ENCODE measurements at places on chromosomes 7 and 10.

DNA sequence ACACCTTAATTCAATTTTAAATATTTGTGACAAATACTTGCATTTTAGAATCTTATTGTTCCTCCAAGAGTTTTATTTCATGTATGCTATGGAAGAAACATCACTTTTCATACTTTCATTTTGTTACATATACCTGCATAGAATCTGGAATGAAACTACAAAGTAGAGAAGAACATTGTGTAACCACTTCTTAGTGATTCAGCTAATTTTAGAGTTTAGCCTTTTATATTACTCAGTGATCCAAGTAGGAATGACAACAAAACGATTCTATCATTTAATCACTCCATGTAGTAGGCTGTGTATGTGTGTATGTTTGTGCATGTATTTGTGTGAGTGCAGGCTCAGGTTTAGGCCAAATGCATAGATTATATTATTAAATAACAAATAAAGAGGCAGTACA is 14.4 kb upstream of the SEMA3A start:
- DNase-seq, result no peak

DNA sequence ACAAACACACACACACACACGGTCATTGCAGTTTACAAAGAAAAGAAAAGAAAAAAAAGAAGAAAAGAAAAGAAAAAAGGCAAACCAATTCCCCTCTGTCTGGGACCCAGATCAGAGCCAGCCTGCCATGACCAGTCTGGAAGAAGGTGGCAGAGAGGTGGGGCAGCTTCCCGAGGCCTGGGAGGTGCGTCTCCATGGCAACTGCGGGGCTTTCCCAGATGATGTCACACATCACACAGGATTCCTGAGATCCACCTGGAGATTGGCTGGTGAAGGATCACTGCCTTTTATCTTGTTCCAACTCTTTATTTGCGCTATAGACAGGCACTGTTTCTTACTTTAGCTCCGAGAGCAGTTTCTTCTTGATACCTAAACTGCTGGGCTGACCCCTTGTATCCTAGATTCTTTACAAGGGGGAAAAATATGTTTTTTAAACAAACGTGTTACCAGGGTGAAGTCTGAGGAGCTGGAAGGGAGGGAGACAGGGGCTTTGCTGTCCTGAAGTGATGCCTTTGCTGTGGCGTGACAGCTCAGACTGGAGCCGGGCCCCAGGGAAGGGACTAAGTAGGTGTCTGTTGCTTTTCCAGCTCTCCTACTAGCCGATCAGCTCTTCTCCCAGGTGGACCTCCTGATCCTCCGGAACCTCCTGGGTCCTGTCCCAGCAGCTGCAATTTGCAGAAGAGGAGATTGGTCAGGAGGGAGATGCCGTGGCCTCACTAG is 298.5 kb downstream of the KLF6 start:
- peak; percentile 47 for DNase-seq

DNA sequence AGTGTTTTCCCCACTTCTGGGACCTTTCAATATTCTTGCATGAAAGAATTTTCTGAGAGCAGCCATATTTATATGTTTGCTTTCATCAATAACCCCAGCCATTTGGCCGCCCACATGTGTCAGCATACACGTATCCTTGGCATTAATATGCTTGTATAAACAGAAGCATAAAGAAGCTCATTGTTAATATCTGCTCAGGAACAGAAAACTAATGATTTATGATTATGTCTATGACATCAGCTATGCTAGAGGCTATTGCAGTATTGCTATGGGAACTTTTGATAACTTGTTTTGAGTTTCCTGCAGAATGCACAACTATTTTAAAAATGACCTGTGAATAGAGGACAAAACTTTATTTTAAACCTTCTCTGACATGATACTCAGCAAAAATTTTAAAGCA is 300.9 kb upstream of the MTPN start:
- no peak for DNase-seq

- no peak for DNase-seq
These were observed 101.5 kb downstream of the RNF216 start for GRCh38 chr7:5679813-5680473.

- no peak for DNase-seq
These were observed 17.3 kb downstream of the GPR26 start for GRCh38 chr10:123683459-123683858.

DNA sequence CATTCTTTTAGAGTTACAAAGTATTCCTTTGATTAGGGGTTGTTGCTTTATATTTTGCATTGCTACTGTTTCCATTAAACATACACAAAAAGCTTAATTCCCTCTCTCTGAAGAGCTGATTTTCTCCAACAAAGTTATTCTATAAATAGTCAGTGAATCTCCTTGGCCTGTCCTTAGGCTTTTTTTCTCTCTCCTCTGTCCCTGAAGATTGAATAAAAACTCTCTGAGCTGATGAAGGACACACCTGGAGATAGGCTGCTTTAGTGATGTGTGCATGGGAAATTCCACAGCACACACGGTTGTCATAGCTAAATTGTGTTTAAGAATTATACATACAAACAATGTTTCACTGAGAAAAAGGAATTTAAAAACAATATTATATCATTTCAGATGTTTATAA is 90.5 kb upstream of the TMEM106B start:
- no peak for DNase-seq

- no peak for DNase-seq
These were observed 36.0 kb upstream of the SRGN start for GRCh38 chr10:69051710-69052487.

- no peak for DNase-seq
These were observed 22.6 kb downstream of the ARHGAP12 start for GRCh38 chr10:31906039-31906438.

- DNase-seq, result no peak
These were observed 144.2 kb upstream of the TNRC18 start for GRCh38 chr7:5567790-5568189.

DNA sequence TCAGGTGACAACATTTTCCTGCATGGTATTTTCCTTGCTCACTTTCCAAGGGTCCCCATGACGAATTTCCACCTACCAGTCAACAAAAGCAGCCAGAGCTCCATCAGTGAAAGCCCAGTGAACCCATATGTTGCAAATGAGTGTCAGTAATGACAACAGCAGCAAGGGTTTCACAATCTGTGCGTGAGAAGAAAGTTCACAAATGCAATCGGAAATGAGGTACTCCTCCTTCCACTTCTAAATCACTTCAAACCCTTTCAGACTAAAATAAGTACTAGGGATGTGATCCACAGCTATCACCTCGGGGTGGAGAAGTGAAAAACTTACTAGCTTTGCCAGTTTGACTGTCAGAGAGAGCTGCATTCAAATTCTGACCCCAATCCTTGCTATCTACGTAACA is 55.6 kb upstream of the BET1 start:
- DNase-seq, result no peak

DNA sequence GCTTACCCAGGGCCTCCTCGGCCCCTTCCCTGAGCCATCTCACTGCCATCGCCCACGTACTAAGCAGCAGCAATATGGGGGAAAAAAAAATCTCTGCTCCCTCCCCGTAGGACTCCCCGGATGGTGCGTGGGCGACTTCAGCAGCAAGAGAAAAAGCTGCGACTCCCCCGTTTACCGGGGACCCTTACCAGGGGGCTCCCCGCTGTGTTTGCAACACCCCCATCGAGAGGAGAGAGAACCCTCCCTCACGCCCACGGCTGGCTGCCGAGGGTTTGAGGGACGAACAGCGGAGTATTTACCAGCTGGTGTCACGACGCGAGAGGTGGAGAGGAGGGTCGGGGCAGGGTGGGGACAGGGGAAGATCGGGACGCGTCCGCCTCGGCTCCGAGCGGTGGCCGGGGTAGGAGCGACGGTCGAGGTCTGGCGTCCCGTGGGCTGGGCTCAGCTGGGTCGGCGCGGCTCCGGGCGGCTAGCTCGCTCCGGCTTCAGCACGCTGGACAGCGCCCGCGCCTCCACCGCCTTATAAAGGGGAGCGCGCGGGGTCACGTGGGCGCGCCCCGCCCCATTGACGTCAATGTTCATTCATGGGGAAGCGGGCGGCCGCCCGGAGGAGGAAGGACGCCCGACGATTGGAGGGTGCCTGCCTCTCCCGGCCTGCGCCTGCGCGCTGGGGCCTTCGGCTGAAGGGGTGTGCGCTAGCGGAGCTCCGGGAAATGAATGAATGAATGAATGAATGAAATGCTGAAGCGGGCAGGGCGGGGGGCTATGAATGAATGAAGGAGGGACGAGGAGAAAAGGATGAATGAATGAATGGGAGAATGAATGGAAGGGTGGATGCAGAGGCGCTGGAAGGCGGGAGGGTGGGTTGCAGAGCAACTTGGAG is at the start of gene VGF:
VGF (minus strand) TSS at position 495 of the 883 bp plus-strand sequence. CDS start 726 bp downstream, outside the sequence.
- peak; percentile 99 for DNase-seq

- no peak for DNase-seq
These were observed 236.2 kb upstream of the KLF14 start for GRCh38 chr7:130970196-130970595.

GRCh38 chr10:24303522-24304310 is 94.8 kb downstream of the KIAA1217 start:
- DNase-seq, result no peak

DNA sequence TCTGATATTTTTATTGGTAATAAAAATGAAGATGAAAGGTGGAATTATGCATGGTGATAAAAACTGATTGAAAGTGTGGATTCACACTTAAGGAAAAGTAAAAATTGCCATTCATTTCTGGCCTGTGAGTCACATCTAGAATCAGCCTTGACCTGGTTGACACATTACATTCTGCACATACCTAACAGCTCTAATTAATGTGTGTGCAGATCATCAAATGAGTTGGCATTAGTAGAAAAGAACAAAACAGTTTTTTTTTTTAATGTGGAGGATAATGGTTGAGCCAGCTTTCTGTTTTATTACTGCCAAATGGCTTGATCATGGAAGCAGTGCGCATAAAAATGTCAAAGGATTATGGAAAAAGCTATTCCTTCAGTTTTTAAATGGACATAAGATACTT is 142.6 kb upstream of the TMEM196 start:
- DNase-seq, result no peak

GRCh38 chr10:132810141-132810806 is 24.3 kb upstream of the NKX6-2 start:
- DNase-seq, result no peak

- no peak for DNase-seq
These were observed 84.3 kb upstream of the SKAP2 start for GRCh38 chr7:26948617-26949118.

GRCh38 chr10:84269162-84269561 is 24.3 kb downstream of the RGR start:
- DNase-seq, result no peak

GRCh38 chr7:78006063-78006755 is 207.6 kb downstream of the PHTF2 start:
- no peak for DNase-seq

DNA sequence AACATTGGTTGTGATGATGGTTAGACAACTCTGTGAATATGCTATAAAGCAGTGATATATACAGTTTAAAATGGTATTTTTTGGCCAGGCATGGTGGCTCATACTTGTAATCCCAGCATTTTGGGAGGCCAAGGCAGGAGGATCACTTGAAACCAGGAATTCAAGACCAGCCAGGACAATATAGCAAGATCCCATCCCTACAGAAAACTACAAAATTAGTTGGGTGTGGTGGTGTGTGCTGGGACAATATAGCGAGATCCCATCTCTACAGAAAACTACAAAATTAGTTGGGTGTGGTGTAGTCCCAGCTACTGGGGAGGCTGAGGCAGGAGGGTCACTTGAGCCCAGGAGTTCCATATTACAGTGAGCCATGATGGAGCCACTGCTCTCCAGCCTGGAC is 27.5 kb upstream of the MSMB start:
- DNase-seq, result no peak

- no peak for DNase-seq
These were observed 76.9 kb upstream of the KCNIP2 start for GRCh38 chr10:101920546-101920945.

DNA sequence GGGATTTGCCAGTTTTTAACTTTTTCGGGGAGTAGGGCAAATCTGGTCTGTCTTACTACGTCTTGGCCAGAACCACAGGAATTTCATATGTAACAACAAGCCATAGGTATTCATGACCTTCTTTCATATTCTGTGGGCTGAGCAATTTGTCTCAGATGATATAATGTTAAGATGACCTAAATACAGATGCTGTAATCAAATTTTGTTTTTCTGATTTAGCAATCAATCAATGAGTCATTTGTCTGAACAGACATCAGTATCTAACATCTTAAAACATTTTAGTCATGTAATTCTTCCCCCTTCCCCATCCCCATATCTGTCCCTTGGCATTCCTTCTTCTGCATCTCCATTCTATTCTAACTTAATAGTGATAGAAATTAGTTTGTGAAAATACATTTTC is 24.8 kb upstream of the NME8 start:
- no peak for DNase-seq

DNA sequence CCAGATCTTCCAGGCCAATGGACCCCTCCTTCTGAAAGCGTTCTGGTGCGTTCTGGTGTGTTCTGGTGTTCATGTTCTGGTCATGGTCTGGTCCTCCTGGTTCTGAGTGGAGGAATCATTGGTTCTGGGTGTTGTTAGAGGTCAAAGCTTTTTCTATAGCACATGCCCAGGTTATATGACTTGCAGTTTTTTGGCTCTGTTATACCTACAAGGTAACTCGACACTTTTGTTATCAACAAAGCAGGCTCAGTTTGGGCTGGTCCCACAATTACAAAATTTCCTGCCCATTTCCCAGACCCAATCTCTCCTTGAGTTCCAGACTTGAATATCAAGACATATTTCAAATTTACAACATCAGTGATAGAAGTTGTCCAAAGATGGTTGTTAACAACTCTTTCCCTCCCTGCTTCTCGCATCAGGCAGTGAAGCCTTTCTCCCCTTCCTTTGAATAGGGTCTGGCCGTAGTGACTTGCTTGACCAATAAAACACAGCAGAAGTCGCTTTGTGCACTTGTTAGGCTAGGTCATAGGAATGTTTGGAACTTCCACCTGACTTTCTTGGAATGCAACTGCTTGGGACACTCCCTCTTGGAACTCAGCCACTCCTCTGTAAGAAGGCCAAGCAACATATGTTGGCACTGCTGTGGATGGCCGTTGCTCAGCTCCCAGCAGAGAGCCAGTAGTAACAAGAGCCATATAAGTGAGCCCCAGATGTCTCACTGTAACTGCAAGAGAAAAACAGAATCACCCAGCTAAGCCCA is 83.1 kb upstream of the STEAP1B start:
- no peak for DNase-seq

DNA sequence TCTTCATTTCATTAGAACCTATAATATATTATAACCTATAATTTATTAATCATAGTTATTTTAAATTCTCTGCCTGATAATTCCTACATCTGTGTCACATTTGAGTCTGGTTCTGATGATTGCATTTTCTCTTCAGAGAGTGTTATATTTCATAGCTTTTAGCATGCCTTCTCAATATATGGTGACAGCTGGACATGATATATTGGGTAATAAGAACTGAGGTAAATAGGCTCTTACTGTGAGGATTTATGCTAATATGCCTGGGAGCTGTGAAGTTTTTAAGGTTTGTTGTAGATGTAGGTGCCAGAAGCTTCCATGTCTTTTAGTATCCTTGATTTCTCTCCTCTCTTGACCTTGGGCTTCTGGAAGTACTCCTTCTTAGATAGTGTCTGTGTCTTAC is 325.9 kb upstream of the SEMA3D start:
- no peak for DNase-seq

DNA sequence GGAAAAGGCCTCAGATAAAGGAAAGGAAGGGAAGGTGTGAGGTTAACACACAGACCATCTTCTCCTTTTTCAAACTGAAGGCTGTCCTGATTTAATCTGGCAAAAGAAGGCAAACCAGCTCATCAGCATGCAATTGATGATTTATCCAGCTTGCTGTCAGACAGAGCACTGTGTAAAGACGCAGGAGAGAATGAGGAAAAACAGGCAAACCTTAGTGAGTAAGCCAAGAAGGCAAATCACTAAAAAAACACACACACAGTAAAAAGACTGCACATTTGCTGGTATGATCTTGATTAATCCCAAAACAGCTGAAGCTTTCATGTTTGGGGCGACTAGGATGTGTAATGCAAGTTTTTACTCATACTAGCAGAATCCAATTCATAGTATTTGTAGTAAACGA is 65.8 kb upstream of the SKAP2 start:
- DNase-seq, result no peak
